Esophagus squamous epithelium (tissue), 5 donors: ENCODE measurements at places on chromosomes 11 and 22. TPM values are rescaled to one million over a fixed set of nuclear protein-coding genes. Genes with fewer than 3 reads are reported as not detected.

GRCh38 chr11:66318600-66318970 is 1.7 kb upstream of the CD248 start:
- DNase-seq = no peak

The DLG2 gene
- 13.2 TPM for total RNA-seq

- DNase-seq = no peak
These were observed 312.2 kb upstream of the MTNR1B start for GRCh38 chr11:92657226-92657625.

The CDCA5 gene
- 14.3 TPM for total RNA-seq

GRCh38 chr11:16365581-16366228 is 9.4 kb upstream of the SOX6 start:
- no peak for DNase-seq

GRCh38 chr11:68904248-68904847 is 657 bp downstream of the IGHMBP2 start:
- DNase-seq = no peak
